ENCODE measurements at places on chromosomes 11 and 22. TPM values are rescaled to one million over a fixed set of nuclear protein-coding genes. Genes with fewer than 3 reads are reported as not detected.
A peak's percentile ranks its signal among the peaks of the same experiment; 100 is the strongest.

- peak; percentile 69 for DNase-seq
These were observed at the start of gene RIC3 for GRCh38 chr11:8168485-8169257. TSS of gene RIC3 (minus strand) at chr11:8169025. CDS start at chr11:8168989, 36 bp downstream.

GRCh38 chr22:32603651-32604540, 129.3 kb downstream of the FBXO7 start:
- no peak for DNase-seq

GRCh38 chr11:61102667-61103571, 630 bp downstream of the CD5 start:
- no peak for DNase-seq

- DNase-seq = no peak
These were observed 266.5 kb downstream of the TENM4 start for GRCh38 chr11:79174045-79175008.

DNA sequence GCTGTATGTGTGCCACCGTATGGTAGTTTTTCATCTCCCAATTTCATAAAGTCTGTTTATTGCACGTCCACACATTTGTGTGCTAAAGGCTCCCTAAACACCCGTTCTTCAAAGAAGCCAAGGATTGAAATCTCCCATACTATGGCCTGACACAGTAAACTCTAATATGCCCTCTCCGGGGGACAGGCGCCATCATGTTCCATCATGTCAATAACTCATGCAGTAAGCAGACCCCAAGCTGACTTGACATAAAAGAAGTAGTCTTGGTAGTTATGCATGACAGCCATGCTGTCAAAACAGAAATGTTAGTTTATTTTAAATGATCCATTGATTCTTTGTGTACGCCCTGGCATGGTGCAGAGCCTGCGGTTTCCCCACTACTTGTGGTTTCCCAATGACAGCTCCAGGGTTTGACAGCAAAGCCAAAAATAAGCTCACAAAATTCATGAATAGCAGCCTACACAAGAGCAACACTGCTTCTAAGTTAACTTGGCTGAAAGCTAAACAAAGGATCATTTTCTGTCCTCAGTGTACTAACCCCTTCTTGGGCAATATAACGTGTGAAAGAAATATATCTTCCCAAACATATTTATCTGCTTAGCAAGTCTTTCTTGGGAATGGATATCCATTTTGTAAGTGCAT, 56.5 kb upstream of the CABP7 start:
- DNase-seq = no peak

DNA sequence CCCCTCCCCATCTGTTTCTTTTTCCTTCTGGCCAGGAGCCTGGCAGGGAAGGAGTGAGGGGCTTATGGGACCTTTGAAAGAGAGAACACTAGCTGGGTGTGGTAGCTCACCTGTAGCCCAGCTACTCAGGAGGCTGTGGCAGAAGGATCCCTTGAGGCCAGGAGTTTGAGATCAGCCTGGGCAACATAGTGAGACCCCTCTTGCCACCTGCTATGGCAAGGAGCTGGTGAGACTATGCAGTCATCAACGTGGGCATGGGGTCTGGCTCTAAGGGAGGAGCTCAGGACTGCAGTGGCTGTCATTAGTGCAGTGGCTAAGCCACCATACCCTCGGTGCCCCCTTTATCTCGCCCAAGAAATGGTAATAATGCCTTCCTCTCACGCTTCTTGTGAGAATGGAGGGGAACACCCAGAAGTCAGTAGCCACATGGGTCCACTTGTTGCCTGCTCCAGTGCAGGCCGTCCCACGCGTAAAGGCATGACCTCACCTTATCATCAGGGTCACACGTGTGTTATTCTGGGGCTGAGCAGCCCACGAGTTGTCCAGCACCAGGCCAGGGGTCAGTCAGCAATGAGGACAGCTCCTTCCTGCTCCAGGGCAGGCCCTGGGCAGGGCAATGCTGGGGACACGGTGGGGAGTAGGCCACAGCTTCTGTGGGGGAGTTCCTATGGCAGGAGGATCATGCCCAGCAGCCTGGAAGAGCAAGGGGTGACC, 27.7 kb upstream of the TEF start:
- DNase-seq = no peak

DNA sequence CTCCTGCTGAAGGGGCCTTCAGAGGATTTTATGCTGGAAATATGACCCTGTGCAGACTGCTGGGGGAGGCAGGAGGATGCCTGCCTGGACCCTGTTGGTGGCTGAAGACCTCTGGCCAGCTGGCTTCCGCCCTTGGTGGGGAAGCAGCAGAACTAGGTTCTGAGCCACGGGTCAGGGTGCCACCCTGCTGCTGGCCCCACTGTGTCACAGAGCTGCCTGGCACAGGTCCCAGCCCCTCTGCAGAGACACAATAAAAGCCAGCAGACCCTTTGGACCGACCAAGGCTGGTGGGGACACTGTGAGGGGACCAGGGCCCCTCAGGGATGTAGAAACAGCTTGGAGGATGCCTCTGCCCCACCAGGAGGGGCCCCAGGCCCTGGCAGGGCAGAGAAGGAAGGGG, 6.9 kb upstream of the SREBF2 start:
- DNase-seq = no peak

GRCh38 chr11:63448646-63449045, 42.3 kb downstream of the PLAAT5 start:
- no peak for DNase-seq

- DNase-seq = no peak
These were observed 106.4 kb downstream of the MICAL2 start for GRCh38 chr11:12216671-12217374.

DNA sequence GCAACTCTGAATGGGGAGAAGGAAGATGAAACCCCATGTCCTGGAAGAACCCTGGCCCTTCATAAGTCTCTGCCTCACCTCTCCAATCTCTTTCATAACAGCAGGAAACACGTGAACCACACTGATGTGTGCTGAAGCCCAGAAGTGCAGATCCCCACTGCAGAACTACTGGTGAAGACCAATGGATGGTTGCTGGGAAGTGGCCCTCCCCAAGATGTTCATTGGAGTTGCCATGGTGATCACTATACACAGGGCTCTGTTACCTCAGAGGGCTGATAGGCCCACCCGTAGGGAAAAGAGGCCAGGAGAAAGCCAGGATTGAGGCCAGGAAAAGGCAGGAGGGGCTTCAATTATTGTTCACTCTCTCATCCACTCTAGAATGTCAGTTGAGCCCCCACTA, 11.6 kb downstream of the TST start:
- DNase-seq = no peak

GRCh38 chr11:77450227-77450626, 23.7 kb downstream of the PAK1 start:
- DNase-seq = no peak

PAX6 gene
- total RNA-seq = not detected

PLET1 gene
- total RNA-seq = not detected

LINC01488 gene
- not detected for total RNA-seq

MMP7 gene
- total RNA-seq = not detected

CALCB gene
- 0.33 TPM for total RNA-seq

MAP6 gene
- 24.9 TPM for total RNA-seq

Data from sigmoid colon (tissue), 7 donors.